Aorta (tissue), 5 donors: ENCODE measurements at places on chromosomes 2 and 18. TPM values are rescaled to one million over a fixed set of nuclear protein-coding genes. Genes with fewer than 3 reads are reported as not detected.

DNA sequence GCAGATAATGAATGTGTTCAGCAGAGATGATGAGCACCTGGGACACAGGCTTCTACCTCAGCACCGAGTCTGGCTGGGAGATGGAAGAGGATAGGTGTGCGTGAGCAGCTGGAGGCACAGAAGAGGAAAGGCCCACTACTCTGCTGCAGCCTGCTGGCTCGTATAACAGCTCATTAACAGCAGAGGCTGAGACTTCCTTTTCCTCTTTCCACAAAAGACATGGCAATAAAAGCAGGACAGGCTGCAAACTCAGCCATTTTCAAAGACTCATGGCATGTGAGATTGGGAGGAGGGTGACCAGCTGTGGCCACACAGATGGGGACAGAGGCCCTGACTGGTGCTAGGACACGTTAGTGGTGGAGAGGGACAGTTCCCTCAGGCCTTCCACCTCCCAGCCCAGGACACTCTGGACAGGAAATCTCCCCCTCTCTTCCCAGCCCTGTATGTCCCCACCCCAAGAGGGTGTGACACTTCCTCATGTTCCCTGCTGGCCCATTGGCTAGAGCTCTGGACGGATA lies 60.3 kb downstream of the CACNB4 start:
- no peak for DNase-seq

DNA sequence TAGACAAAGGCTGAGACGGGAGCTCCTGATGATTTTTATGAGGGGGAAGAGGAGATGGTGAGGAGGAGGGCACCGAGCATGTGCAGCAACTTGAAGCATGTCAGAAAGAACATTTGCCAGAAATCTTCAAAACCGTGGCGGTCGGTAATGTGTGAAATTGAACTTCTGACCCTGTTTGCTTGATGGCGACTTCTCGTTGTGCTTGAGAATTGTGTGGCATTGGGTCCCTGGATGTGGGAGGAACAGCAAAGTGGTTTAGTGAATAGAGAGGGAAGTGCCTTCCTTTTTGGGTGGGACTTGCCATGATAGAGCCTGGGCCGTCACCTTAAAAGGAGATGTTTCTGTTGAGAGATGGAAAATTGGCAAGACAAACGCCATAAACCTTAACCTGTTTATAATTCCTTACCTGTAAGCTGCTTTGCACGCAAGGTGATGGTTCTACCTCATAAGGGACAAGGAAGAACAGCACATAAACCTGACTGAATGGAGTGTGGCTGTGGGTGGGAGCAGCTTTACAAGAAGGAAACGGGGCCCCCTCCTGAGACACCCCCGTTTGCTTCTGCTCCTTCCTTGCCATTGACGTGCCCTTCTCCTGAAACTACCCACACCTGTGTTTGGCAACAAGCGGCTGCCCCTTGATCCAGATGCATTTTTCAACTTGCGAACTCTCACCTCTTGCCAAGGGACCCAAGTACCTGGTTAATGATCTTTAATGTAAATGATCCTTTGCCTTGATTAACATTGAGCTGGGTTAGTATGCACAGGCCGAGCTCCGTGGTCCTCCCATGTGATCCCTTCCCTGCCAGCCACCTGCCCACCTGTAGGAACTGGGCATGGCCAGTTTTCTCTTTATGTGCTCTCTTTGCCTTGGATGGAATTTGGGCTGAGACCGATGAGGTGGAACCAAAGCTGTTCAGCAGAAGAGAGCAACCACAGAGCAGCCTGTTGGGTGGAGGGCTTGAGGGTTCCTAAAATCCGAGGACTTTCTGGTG lies 153.2 kb downstream of the NEDD4L start:
- no peak for DNase-seq

- no peak for DNase-seq
These were observed 1.0 kb upstream of the FAM178B start for GRCh38 chr2:96987301-96987909.

GRCh38 chr2:73283545-73284295 lies 558 bp downstream of the FBXO41 start:
- DNase-seq: no peak

The ACMSD gene
- total RNA-seq: not detected

The CAB39 gene
- total RNA-seq: 81.1 TPM
